ENCODE measurements at places on chromosomes 6 and 20.

GRCh38 chr6:131960371-131961133 lies 9.4 kb upstream of the CCN2 start:
- no peak for DNase-seq

- no peak for DNase-seq
These were observed 15.7 kb downstream of the REM1 start for GRCh38 chr20:31490752-31491151.

GRCh38 chr20:36120991-36121390 lies 33.5 kb upstream of the EPB41L1 start:
- no peak for DNase-seq

- no peak for DNase-seq
These were observed 191.6 kb downstream of the SOX4 start for GRCh38 chr6:21785164-21785563.

DNA sequence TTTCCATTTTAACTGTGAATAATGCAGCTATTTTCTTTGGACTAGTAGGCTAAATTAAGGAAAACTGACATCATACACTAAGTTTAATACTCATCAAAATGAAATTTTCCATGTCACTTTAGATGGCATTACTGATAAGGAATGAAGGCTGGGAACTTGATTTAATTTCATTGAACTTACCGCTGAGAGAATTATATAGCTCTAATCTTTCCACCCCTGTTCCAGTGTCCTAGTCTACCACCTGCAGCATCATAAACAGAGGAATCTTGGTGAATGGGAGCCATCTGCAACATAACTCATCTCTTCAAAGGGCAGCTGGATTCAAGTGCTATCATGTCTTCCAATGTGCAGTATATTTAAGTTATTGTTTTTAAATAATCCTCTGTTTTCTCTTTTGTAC lies 1395.2 kb downstream of the EPHA7 start:
- DNase-seq: no peak

- no peak for DNase-seq
These were observed 107.2 kb downstream of the RNASET2 start for GRCh38 chr6:166848979-166849748.

GRCh38 chr6:3714768-3715167 lies 36.7 kb downstream of the PXDC1 start:
- DNase-seq: no peak

DNA sequence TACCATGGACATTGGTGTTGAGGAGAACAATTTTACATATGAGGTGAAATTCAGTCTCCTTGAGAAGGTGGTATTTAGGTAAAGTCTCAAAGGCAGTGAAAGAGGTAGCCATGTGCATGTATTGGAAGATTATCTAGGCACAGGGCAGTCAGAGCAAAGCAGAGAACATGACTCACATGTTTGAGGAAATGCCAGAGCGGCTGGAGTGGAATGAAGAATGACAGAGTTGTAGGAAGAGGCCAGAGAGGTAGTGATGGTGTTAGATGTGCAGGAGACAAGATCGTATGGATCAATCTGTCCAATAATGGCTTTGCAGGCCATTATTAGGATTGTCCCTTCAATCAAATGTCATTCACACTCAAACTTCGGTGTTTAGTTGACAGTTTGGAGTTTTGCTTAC lies 449.4 kb upstream of the PTCHD4 start:
- no peak for DNase-seq

GRCh38 chr6:42279144-42279781 lies 61.6 kb upstream of the MRPS10 start:
- no peak for DNase-seq

DNA sequence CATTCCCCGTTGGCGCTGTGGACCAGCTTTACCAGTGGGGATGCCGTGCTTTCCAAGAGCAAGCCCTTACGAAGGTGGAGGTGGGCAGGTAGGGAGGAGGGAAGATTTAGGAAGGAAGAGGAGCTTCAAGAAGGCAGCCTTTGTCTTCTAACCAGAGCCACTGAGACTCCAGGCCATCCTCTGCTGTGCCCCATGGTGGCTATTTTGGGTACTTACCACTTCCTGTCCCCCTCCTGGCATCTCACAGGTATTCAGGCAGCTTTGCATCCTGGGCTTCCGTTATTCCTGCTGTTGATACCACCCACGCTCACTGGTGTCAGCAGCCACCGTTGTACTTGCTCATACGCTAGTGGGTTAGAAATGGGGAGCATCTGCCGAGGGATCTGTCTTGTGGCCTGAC lies 22.9 kb downstream of the ERMARD start:
- no peak for DNase-seq

DNA sequence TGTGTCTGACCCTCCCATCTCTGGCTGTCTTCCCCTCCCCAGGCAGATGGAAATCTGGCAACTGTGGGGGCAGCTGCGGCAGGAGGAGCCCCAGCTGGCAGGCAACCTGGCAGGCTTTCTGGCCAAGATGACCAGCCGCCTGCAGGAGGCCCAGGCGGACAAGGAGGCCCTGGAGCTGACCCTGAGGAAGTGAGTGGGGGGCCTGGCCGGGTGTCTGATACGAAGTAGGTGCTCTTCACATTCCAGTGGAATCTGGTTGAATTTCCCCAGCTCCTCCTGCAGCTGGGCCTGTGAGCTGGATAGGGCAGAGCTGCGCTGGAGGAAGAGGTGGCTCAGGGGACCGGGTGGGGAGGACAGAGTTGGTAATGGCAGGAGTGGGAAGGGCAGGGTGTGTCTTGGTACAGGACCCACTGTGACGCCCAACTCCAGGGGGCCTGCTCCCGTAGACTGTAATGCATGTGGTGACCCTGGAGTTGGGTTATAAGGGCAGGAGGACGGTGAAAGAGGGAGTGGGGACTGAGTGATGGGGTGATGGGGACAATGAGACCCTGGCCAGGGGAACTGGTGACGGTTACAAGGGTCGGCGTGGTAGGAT lies 19.7 kb downstream of the RAB44 start:
- no peak for DNase-seq

- DNase-seq: no peak
These were observed 2.2 kb upstream of the EPB41L2 start for GRCh38 chr6:131065112-131065823.

- no peak for DNase-seq
These were observed 19.6 kb upstream of the SERPINB1 start for GRCh38 chr6:2861060-2861821.

DNA sequence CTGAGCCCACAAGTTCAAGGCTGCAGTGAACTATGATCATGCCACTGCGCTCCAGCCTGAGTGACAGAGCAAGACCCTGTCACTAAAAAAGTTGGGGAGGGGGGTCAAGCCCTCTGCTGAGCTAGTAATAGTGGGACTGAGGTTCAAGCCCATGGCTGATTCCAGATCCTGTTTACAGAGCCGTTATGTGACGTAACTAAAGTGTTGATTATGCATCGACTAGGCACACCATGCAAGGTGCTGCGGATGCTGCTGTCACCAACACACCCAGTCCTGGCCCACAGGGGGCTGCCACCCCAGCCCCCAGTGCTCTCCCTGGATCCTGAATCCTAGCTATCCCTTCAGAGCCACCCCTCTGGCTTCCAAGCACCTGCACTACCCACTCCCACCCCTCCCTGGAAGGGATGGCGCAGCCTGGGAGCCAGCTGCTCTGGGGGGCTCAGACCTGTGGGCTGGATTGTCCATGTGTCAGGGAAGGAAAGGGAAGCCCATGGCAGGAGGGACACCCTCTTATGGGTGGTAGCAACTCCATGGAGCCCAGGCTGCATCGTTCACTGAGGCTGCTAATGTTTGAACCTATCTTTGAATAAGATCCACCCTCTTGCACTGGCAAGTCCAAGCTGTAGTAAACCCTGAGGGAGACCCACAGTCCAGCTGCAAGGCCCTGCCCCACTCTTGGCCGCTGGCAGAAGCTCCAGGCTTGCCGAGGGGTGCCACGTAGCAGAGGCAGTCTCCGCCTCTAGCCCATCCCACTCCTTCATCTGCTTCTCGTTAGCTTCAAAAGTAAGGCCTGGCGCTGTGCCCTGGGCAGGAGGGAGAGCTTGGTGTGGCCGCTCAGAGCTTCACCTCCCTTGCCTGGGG lies 95.0 kb downstream of the SNX5 start:
- no peak for DNase-seq

DNA sequence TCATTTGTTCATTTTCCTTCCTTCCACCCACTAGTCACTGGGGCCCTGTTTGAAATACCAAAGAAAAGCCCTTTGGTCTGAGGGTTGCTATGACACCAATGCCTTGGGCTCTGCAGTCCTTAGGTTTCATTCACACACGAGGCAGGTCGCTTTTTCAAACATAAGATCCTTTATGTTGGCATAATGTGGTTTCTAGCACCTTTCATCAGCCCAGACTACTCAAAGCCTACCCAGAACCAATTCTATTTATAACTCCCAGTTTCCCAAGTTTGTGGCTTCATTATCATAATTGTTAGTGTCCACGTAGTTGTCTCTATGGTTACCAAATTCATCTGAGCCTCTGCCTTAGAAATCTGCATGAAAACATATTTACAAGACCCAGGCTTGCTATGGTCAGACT lies 6.6 kb upstream of the TP53RK start:
- no peak for DNase-seq

GRCh38 chr6:105886066-105886813 lies 199.9 kb upstream of the PRDM1 start:
- DNase-seq: no peak

DNA sequence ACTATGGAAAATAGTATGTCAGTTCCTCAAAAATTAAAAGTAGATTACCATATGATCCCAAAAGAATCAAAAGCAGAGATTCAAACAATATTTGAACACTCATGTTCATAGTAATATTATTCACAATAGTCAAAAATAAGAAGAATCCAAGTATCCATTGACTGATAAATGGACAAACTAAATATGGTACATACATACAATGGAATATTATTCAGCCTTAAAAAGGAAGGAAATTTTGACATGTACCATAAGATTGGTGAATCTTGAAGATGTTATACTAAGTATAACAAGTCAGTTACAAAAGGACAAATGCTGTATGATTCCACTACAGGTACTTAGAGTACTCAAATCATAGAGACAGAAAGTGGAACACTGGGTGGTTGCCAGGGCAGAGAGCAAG lies 88.3 kb upstream of the TMEM30A start:
- no peak for DNase-seq

DNA sequence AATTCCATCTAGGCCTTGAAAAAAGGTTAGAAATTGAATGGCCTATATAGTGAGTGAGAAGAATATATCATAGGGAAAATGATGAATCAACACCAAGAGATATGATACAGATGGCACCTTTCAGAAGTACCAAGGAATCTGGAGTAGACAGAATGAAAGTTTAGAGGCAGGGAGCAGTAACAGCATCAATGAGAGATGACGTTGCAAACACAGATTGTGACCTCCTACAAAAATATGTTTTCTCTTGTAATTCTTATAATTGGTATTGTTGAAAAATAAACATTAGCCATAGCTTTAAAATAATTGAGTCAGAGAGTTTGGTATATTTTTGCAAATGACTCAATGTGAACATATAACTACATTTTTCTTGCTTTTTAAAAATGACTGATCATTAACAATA lies 1223.1 kb upstream of the GJE1 start:
- no peak for DNase-seq

DNA sequence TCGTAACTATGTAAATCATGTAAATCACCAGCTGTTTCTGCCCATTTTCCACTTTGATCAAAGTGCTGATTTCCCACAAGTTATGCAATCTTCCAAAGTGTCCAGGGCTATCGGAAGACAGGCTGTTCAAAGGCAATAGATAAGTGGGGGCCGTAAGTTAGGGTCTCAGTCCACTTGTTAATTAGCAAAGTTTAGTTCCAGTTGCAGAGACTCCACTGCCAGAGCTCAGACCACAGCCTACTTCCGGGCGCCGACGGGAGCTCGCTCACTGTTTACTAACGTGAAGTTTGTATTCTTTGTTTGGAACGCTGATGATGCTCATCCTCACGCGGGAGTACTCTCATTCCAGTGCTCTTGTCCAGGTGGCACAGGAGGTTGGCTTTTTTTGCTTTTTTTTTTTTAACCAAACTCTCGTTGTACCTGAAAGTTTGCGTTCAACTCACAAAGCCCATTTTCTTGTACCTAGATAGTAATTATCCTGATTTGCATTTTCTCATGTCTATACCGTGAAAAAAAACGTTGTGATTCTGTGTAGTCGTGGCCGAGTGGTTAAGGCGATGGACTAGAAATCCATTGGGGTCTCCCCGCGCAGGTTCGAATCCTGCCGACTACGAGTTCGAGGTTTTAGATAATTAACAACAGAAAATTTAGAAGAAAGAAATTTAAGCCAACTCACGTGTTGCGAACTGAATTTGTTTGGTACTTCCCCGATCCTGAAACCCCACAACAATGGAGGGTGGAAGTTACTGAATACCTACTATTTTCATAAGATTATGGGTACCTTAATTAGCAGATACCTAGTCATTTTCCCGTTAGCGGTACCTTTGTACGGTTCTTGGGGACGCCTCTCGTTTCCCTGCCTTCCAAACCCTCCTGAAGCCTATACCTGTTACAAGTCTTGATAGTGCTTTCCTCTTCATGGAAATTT lies 29.9 kb upstream of the ZNF184 start:
- DNase-seq: peak; percentile 47
